Endodermal cell (in vitro differentiated cells): ENCODE measurements at places on chromosomes 1 and 21. TPM values are rescaled to one million over a fixed set of nuclear protein-coding genes. Genes with fewer than 3 reads are reported as not detected.

PSRC1 gene
- total RNA-seq, result 39.5 to 72.7 TPM (median 71.0 TPM) in 3 replicates

HLX gene
- 2.9 to 26.1 TPM (median 4.4 TPM) in 3 replicates for total RNA-seq

WDR26 gene
- total RNA-seq, result 73.1 and 79.0 TPM in 2 replicates

FLG2 gene
- not detected in 2 replicates for total RNA-seq

OR2AK2 gene
- total RNA-seq, result not detected in 2 replicates

PTCH2 gene
- 1.5 TPM in 2 replicates for total RNA-seq

ACTA1 gene
- total RNA-seq, result 17.3 and 26.1 TPM in 2 replicates

UBL4B gene
- total RNA-seq, result not detected in 2 replicates

IGSF5 gene
- total RNA-seq, result 0.55 to 1.5 TPM (median 0.77 TPM) in 3 replicates

KRTAP7-1 gene
- total RNA-seq, result not detected in 2 replicates

ANGPTL3 gene
- not detected in 2 replicates for total RNA-seq

PAQR6 gene
- total RNA-seq, result 8.5 and 12.2 TPM in 2 replicates

GNL2 gene
- 66.7 and 70.7 TPM in 2 replicates for total RNA-seq

VSIG8 gene
- total RNA-seq, result not detected in 3 replicates

NR1I3 gene
- total RNA-seq, result 0.20 TPM in 1 of 2 replicates, not detected in the other

UBE4B gene
- 40.8 to 63.2 TPM (median 62.7 TPM) in 3 replicates for total RNA-seq

SMYD3 gene
- total RNA-seq, result 45.8 to 48.7 TPM (median 48.2 TPM) in 3 replicates

ARV1 gene
- total RNA-seq, result 9.8 to 15.0 TPM (median 12.5 TPM) in 3 replicates

TRIM62 gene
- 5.5 and 6.0 TPM in 2 replicates for total RNA-seq

IL22RA1 gene
- total RNA-seq, result not detected in 2 replicates

LAMC2 gene
- 2.7 to 3.5 TPM (median 2.8 TPM) in 3 replicates for total RNA-seq

TPTE gene
- not detected in 3 replicates for total RNA-seq

RSBN1 gene
- total RNA-seq, result 13.7 and 14.9 TPM in 2 replicates

LRRC39 gene
- total RNA-seq, result 0.65 to 0.84 TPM (median 0.68 TPM) in 3 replicates
